ENCODE measurements at places on chromosomes 7 and 10. TPM values are rescaled to one million over a fixed set of nuclear protein-coding genes. Genes with fewer than 3 reads are reported as not detected.

CCDC146 gene
- 11.9 TPM for total RNA-seq

CLDN12 gene
- total RNA-seq, result 10.0 TPM

UPK3BL2 gene
- total RNA-seq, result 2.7 TPM

ORC5 gene
- 13.4 TPM for total RNA-seq

AFAP1L2 gene
- total RNA-seq, result 3.8 TPM

Measured in subcutaneous adipose tissue (tissue), 4 donors.